ENCODE measurements at places on chromosomes 6 and 20. TPM values are rescaled to one million over a fixed set of nuclear protein-coding genes. Genes with fewer than 3 reads are reported as not detected.
A peak's percentile ranks its signal among the peaks of the same experiment; 100 is the strongest.

- H3K27me3 ChIP-seq = no peaks in the 10 kb centered on the region
- H3K4me1 ChIP-seq = peaks cover 16% of the 10 kb centered on the region
- no peak overlapping the region for H3K4me3 ChIP-seq
- no peaks in the 10 kb centered on the region for H3K36me3 ChIP-seq
- H3K27ac ChIP-seq = no peak overlapping the region
- DNase-seq = no peak
These were observed 628.3 kb downstream of the MMUT start for GRCh38 chr6:48834706-48835105.

Gene FAM209B
- not detected for total RNA-seq

Gene VSX1
- not detected for total RNA-seq

GRCh38 chr6:99393366-99393697, 663 bp downstream of the COQ3 start:
- H3K4me3 ChIP-seq = peak overlapping the region; percentile 85
- peaks cover 23% of the 10 kb centered on the region for H3K36me3 ChIP-seq
- DNase-seq = no peak

GRCh38 chr6:77633471-77633870, 19.4 kb upstream of the MEI4 start:
- H3K27ac ChIP-seq = no peak overlapping the region
- no peak overlapping the region for H3K4me3 ChIP-seq
- H3K4me1 ChIP-seq = no peaks in the 10 kb centered on the region
- no peaks in the 10 kb centered on the region for H3K27me3 ChIP-seq
- DNase-seq = no peak
- no peaks in the 10 kb centered on the region for H3K36me3 ChIP-seq

- no peak for DNase-seq
- no peaks in the 10 kb centered on the region for H3K27me3 ChIP-seq
- H3K4me3 ChIP-seq = no peak overlapping the region
- peaks cover 27% of the 10 kb centered on the region for H3K36me3 ChIP-seq
These were observed 3.3 kb upstream of the ASXL1 start for GRCh38 chr20:32354592-32355416.

Data from Calu3 (cell line).